ENCODE measurements at places on chromosomes 12 and 14.

GRCh38 chr14:72844524-72844923, 49.4 kb downstream of the DPF3 start:
- DNase-seq, result no peak

GRCh38 chr12:77133566-77133965, 68.2 kb upstream of the E2F7 start:
- DNase-seq, result no peak

GRCh38 chr14:22836301-22837113, at the start of gene MMP14:
TSS of gene MMP14 (plus strand) at chr14:22836585. CDS start at chr14:22836818, 233 bp downstream.
- DNase-seq, result no peak

DNA sequence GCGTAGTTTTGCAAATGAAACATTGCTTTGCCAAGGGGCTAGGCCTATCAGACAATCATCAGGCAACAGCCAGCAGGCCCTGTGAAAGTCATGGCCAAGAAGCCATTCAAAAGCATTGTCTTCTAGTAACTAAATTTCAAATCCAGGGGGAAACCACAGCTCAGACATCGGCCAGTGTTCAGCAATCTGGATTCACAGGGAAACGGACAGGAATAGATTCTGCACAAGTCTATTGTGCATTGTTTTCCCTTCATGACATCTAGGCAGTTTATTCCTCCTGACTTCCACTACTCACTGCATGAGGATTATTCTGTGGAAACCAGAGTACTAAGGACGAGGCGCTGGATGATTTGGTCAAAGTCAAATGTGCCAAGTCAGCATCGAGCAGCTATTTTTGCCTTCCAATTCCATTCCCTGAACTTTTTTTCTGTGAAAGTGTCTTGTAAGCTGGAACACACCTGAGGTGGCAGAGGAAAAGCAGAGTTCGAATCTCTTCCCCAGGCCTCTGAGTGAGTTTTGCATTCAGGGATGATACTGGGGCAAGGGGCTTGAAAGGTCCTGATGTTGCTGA, 75.4 kb downstream of the VCPKMT start:
- no peak for DNase-seq

DNA sequence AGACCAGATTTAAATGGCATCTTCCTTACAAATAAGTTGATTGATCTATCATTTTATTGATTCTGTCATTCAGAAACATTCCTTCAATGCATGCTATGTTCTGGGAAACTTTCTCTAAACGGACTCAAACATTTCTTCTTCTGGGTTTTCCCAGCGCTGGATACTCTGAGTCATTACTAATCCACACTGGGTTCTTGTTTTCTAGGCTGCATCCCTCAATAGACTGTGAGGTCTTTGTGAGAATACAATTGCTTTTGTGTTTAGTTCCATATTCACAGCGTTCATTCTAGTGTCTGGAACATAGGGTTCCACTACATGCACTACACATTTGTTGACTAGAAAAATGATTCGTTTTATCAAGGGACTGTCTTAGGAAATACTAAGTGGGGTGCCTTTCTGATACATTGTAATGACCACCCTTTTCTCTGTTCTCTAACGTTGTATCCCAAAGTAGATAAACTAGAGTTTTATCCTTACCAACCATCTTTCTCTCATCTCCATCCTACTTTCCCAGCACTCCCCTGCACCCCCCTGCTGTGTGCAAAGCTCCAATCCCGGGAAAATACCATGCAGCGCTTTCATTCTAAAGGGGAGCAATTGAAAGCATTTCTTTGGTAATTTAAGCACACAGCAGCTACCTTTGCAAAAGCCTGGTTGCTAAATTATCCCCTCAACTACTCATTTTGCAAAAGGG, 878.7 kb downstream of the DIO2 start:
- no peak for DNase-seq

DNA sequence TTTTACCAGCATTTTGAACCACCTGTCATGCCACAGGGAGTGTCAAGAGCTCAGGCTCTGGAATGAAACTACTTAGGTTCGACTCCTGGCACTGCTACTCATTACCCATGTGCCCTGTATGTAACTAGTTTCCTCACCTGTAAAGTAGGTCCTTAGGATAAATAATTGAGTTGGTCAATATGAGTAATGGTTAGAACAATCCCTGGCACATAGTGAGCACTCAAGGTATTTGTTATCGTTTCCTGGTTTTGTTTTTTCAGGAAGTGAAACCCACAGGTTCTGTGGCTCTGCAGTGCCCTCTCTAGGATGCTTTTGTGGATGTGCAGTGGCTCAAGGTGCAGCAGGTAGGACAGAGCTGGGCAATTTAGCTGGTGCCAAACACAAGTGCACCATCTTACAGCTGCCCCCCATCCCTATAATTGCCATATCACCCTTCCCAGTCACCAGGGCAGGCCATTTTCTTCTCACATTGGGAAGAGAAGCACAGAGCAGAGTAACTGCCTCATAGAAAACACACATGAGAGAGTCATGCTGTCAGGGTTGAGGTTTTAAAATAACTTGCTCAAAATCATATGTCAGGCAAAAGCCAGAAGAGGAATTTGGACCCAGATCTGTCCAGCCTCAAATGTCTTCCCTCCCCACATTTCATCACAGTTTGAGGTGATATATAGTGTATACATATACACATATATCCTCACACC, 297.5 kb downstream of the RPAP3 start:
- DNase-seq, result no peak

- no peak for DNase-seq
Observed at GRCh38 chr12:100274291-100274690, 7.3 kb downstream of the SCYL2 start.

- DNase-seq, result no peak
Observed at GRCh38 chr12:95169368-95169767, 47.9 kb downstream of the FGD6 start.

GRCh38 chr12:70609739-70610491, 27.3 kb downstream of the PTPRB start:
- peak; percentile 16 for DNase-seq

GRCh38 chr14:65170768-65171507, 68.6 kb upstream of the MAX start:
- DNase-seq, result peak; percentile 58

- DNase-seq, result no peak
Observed at GRCh38 chr12:74624201-74624600, 86.6 kb downstream of the ATXN7L3B start.

All from caudate nucleus (tissue), 63 donors.